ENCODE measurements at places on chromosomes 7 and 10.

DNA sequence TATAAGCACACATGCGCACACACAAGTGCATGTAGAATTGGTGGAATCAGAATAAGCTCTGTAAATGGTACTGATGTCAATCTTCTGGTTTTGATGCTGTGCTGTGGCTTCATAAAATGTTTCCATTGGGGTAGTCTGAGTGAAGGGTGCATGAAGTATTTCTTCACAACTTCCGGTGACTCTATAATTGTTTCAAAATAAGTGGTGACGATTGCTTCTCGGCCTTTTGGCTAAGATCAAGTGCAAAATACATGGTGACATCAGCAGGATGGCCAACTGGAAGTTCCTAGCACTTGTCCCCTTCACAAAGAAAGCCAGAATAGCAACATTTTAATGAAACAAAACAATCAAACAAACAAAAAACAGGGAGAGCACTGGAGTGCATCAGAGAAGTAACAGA, 41.6 kb upstream of the CAMK2B start:
- no peak for DNase-seq

- no peak for DNase-seq
These were observed 37.2 kb downstream of the CLRN3 start for GRCh38 chr10:127855591-127855881.

DNA sequence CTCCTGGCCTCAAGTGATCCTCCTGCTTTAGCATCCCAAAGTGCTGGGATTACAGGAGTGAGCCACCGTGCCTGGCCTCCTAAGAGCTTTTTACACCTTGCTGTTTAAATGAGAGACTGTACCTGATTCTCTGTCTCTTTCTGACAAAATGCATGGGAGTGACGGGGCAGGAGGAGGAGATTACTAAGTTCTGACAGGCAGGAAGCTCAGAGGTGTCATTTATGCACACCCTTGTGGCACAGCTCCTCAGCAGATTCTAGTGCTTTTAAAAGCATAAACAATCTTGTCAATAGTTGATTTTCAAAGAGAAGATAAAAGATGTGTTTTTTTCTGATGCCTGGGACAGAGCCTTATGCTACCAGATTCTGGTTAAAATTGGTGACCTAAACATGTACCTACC, 39.7 kb upstream of the STEAP4 start:
- DNase-seq: no peak

- no peak for DNase-seq
These were observed 578.7 kb upstream of the NRP1 start for GRCh38 chr10:33913194-33913593.

- DNase-seq: no peak
These were observed 9.0 kb downstream of the CYP2W1 start for GRCh38 chr7:991729-992656.

GRCh38 chr10:129525401-129525801, 58.4 kb downstream of the MGMT start:
- no peak for DNase-seq

- DNase-seq: no peak
These were observed 88.5 kb upstream of the GNA12 start for GRCh38 chr7:2932402-2933251.

DNA sequence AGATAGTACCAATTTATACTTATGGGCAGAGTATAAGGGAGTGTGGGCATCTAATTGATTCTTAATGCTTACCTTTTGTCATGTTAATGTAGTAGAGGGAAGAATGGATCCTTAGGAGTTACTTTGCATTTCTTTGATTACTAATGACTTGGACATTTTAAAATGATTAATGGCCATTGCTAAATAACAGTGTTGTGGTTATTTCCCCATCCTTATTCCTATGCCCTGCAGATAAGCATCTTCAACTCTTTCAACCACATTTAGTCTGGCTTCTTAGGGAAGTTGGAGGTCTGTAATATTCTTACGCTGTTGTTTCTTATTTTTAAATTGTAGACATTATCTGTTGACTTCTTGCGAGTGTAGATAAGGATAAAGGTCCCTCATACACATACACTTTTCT, 37.2 kb downstream of the KAT6B start:
- no peak for DNase-seq

DNA sequence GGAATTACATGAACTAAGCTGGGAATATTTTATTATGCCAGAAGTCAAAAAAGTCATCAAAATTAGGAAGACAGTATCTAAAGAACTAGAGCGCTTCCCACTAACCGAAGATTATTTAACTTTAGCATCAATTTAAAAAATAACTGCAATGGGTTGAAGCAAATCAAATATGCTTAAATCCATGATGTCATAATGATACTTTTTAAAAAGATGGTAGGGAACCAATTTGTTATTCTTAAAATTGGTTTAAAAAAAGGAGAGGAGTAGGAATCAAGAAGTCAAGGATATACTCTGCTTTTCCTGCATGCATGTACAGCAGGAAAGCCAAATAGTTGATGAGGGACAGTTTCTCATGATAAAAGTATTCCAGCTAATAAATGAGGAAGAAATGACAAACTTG, 3.2 kb upstream of the ASAH2 start:
- DNase-seq: no peak

DNA sequence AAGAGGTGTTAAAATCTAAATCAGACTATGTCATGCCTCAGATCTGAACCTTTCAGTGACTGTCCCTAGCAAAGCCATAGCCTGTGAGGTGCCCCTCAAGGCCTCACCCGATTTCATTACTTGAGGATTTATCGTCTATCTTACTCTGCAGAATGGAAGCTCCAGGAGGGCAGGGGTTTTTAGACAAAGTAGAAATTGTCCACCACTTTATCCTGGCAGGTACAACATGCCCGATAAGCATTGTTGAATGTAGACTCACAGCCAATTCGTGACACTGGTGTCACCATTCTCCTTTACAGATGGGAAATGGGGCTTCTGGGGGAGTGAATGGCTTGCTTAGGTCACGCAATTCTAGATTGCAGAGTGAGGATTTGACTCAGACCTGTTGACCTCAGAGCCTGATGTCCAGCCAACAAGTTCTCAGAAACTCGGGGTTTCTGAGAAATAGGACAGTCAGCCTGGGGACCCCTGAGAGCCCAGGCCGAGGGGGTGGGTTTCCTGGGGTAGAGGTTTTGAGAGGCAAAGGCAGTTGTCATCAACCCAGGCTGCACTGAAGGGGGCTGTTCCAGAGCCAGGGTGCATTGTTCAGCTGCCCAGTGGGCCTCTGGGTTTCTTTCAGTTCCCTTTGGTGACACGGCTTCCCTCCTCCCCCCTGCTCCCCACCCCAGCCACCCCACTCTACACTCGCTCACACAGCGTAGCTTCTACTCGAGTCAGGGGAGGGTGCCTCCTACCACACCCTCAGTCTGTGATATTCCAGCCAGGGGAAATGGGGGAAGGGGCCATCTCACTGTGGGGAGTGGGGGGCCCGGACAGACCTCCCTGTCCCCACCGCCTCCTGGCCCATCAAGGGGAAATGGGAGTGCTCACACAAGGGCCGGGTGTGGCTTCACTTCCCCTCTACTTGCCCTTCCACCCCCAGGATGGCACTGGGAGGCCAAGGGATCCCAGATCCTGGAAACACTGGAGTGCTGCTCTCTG, 3.1 kb upstream of the IRF5 start:
- DNase-seq: no peak

GRCh38 chr10:420154-421121, 269.0 kb downstream of the DIP2C start:
- no peak for DNase-seq

DNA sequence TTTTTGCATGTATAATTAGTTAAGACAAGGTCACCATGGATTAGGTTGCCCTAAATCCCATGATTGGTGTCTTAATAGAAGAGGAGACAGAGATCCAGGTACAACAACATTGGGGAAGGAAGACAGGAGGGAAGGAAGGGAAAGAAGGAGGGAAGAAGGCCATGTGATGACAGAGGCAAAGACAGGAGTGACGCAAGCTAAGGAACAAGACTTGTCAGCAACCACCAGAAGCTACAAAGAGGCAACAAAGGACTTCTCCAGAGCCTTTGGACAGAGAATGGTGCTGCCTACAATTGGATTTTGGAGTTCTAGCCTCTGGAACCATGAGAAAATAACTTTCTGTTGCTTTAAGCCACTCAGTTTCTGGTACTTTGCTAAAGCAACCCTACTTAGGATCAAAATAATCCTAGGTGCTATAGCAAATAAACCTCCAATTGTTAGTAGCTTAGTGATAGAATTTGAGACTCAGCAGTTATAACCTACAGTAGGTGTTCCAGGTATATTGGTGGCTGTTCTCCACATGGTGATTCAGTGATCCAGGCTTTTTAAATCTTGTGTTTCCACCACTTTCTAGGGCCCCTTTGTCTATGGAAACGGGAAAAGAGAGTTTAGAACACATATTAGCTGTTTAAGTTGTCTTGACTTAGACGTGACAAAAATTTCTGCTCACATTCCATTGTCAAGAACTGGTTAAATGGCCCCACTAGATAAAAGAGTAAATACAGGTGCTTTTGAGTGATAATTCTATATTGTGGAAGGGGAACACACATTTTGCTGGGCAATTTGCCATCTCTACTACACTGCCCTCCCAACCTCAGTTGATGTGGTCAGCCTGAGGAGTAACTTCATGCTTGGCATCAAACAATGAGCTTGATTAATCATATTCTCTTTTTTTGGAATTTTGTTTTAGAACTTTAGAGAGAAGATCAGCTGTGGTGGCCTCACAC, 70.5 kb upstream of the SP4 start:
- no peak for DNase-seq

DNA sequence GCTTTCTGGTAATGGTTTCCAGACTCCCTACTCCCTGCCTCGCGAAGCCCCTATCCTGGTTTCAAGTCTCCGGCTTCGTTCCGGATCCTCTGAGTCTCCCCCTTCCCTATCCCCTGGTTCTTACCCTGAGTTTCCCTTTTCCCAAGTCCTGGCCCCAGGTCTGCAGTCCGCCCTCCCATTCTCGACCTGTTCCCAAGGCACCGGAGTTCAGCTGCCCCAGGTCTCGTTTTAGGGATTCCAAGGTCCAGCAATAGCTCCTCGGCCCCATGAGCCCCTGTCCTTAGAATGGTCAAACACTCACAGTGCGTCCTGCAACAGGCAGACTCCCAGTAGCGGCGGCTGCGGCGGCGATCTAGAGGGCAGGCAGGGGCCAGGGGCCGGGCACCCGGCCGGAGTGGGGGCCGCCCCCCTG, 274 bp downstream of the PITX3 start:
- no peak for DNase-seq

GRCh38 chr10:132036153-132036886, 29.4 kb upstream of the JAKMIP3 start:
- no peak for DNase-seq

- no peak for DNase-seq
These were observed 182.6 kb downstream of the TCF7L2 start for GRCh38 chr10:113132591-113133121.

DNA sequence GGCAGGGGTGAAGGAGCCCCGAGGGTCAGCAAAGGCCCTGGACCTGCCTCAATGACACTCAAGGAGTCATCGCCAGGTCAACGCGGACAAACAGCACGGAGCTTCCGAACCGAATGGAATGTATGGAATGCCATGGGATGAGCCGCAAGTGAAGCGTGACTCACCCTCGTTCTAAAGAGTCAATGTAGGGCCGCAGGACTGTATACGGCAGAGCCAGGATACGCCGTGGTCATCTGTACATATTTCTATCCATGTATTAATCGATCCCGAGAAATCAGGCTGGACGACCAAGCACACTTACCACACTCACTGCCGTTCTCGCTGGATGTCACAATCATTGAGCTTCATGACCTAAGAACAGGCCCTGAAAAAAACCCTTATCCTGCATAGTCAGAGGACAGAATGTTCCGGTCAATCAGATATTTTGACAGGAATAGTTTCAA, 4.3 kb downstream of the SNX8 start:
- no peak for DNase-seq

- DNase-seq: no peak
These were observed 59.2 kb downstream of the CLEC2L start for GRCh38 chr7:139582671-139583155.

GRCh38 chr7:77727936-77728701, 31.9 kb downstream of the RSBN1L start:
- no peak for DNase-seq

DNA sequence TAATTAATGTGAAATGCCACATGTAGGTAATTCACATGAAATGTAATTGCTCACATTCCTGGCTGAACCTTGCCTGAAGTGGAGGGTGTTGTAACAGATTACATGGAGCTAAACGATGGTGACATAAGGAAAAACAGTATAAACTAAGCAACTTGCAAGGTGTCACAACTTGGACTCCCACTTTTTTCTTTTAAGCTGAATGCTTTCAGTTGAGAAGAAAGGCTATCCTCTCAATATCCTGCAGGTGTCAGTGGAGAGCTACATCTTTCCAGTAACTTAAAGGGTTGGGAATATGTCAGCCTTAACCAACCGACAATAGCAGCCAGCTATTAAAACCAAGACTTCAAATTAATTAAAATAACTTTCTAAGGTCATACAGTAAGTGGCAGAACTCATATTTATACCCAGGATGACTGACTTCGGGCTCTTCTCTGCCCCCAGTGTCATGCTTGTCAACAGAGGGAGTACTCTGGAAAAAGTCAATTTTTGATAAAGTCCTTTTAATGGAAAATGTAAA, 33.7 kb downstream of the NRBF2 start:
- peak; percentile 69 for DNase-seq

GRCh38 chr10:80596391-80597257, 58.9 kb downstream of the SH2D4B start:
- DNase-seq: peak; percentile 67

GRCh38 chr10:113060201-113061053, 110.4 kb downstream of the TCF7L2 start:
- no peak for DNase-seq

GRCh38 chr7:33814400-33814799, 90.9 kb upstream of the BMPER start:
- DNase-seq: no peak

- no peak for DNase-seq
These were observed 546.4 kb downstream of the TNS3 start for GRCh38 chr7:47035522-47035921.

- DNase-seq: no peak
These were observed 404.2 kb upstream of the RNF32 start for GRCh38 chr7:156236181-156236889.

DNA sequence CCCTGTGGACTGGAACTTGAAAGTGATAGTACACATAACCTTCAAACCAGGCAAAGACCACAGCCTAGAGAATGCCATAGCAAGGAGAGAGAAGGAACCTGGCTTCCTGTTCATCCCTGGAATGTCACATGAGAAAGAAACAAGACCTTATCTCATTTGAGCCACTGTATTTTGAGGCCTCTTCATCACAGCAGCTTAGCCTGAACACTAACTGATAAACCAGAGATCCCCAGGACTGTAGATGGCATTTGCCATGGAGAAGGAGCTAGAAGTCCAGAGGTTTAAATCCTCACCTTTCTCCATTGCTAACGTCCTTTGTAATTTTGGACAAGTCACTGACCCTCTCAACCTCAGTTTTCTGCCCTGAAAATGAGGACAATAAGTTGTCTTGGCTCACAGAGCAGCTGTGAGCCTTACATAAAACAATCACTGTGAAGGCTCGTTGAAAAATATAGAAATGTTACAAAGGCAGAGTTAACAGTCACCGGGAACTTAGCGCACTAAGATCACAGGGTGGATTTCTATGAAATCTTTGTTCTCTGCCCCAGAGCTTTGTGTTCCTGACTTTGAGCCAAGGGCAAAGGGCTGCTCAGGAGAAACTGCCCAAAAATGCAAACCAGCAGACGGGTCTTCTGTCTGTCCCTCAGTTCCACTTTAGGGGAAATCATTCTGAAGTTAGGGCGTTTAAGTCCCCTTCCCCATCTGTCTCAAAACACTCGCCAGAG, 197.0 kb downstream of the USP6NL start:
- no peak for DNase-seq

Data from activated CD4-positive, alpha-beta T cell treated with anti-CD3 and anti-CD28 coated beads, Interleukin-2, Interleukin-6, amounts not matched to agents 100 ng/mL and 50 ng/mL, durations not matched to agents 16 hours and 8 hours (primary cell).